ENCODE measurements at places on chromosomes 16 and 17. TPM values are rescaled to one million over a fixed set of nuclear protein-coding genes. Genes with fewer than 3 reads are reported as not detected.

Gene PHB1
- total RNA-seq, result 189 TPM

Gene AURKB
- total RNA-seq, result 153 TPM

Gene ITGAX
- 42.7 TPM for total RNA-seq

Gene CDH8
- total RNA-seq, result not detected

Gene MT1A
- total RNA-seq, result 0.57 TPM

Gene ACSM2B
- not detected for total RNA-seq

Gene C17orf113
- total RNA-seq, result 0.05 TPM

Gene ABCC3
- total RNA-seq, result not detected

Gene CD7
- total RNA-seq, result 184 TPM

Gene KRTAP9-1
- not detected for total RNA-seq

Gene SERPINF2
- total RNA-seq, result 0.48 TPM

Gene RASD1
- 0.80 TPM for total RNA-seq

Data from T-helper 2 cell treated with Interferon-gamma antibody and Interleukin-4, amounts not matched to agents 100 ng/mL and 5 ng/mL, for 36 hours (primary cell).